CD4-positive, CD25-positive, alpha-beta regulatory T cell (primary cell): ENCODE measurements at places on chromosomes 12 and 14.

DNA sequence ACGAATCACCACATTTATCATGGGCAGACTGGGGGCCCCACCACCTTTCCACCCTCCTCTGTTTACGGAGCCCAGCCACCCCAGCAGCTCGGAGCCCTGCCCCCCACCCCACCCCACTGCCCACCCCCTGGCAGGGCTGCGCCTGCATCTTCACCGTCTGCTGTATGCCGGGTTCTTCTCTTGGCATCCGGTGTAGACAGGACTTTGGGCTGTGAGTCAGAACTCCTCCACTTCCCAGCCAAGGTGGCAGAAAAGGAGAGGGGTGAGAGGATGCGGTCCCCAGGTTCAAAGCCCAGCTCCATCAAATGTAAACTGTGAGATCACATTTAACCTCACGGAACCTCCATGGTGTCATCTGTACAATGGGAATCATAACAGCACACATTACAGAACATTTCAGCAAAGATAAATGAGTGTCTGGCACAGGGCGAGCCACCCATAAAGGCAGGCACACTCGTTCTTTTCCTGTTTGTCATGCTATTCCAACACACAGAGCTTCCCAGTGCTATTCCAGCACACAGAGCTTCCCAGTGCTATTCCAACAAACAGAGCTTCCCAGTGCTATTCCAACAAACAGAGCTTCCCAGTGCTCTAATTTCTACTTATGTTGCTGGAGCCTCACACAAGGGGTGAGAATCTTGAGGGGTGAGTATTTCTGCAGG is 292.7 kb upstream of the RTL1 start:
- DNase-seq, result no peak

DNA sequence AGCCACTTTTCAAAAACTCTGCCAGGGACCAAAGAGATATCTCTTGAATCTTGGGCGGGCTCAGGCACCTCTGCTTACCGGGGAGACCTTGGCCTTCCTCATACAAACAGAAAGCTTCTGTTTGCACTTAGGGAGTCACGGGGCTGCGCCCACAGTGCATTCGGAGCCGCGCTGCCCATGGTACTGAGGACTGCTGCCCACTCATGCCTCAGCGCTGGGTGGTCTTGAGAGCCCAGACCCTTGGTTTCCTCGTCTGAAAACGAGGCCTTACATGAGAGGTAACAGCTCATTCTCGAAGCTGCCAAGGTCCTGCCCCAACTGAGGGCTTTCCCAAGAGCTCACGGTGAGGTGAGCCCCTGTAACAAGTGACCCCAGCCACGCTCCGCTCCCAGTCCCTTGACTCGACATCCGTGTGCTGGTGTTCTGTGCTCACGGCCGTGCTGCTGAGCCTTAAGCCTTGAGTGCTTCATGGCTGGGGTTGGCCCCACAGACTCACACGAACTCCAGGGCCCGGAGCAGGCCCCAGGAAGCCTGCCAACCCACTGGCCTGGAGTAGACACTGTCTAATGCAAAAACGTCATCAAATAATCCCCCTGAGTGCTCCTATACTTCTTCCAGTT is 47.4 kb upstream of the GPR68 start:
- no peak for DNase-seq

DNA sequence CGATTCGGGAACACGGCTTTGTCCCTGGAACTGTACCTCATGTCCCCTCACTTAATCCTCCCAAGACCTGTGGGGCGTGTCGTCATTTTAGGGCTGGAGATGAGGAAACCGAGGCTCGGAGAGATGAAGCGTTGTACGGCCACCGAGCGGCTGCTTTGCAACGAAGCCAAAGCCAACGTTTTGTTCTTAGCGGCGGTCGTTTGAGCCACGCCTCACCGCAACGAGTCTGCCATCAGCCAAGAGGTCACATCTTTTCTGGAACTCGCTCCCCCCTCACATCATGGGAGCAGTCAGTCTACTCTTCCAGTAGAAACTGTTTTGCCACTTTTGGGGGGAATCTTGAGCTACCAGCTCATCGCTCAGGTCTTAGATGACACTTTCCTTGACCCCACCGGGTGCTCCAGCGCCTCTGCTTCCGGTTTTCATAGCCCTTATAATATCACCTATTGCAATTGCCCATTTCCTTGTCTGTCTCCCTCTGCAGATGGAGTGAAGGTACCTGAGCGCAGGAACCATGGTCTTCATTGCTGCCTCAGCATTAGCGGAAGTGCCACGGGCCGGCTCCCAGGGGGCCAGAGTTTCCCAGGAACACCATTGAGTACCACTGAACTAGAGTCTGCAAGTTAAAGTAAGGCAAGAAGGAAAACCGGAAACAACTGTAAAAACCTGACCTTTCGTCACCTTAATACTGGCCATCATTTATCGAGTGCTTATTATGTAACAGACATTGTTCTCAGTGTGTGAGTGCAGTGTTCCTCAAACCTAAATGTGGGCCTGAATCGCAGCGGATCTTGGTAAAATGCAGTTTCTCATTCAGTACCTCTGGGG is 19.6 kb downstream of the NINJ2 start:
- DNase-seq, result peak; percentile 22

DNA sequence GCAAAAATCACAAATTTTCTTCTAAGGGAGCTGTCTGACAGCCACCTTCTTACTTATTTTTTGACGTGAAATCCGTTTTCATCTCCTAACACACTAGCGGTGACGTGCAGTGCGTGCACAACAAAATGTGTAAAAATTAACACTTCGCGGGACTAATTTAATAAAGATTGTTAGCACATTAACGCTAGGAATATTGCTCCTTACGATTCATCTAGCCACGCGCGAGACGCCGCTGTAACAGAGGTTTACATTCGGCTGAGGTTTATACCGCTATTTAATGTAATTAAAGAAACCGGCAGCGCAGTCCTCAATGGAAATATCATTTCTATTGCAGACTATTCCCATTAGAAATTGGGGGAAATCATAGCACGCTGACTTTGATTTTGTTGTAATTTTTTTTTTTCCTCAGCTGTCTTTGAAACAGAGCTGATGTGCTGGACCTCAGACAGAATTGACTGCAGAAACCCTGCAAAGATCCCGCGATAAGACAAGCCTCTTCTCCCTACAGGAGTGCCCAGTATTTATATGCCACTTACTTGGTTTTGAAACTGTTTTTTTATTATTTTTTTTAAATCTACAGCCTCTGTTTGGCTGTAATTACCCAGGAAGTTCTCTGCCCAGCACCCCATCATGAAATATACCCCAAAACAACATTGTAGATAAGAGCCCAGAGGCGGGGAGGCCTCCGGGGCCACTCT is 31.2 kb downstream of the BCL11B start:
- peak; percentile 45 for DNase-seq

GRCh38 chr14:22084393-22085281 is 411.0 kb upstream of the OR4E1 start:
- DNase-seq, result no peak

DNA sequence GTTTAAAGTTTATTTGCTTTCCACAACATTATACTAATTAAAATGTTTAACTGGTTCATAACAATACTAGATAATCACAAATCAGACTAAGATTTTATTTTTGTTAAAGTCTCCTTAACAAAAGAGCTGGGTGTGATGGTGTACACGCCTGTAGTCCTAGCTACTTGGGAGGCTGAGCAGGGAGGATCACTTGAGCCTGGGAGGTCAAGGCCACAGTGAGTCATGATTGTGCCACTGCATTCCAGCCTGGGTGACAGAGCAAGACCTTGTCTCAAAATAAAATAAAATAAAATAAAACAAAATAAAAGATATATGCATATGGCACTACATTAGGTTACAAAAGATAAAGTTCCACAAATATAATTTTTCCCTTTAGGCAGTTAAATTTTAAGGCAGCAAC is 5.6 kb downstream of the MIS18BP1 start:
- no peak for DNase-seq

GRCh38 chr12:131436922-131437705 is 273.8 kb upstream of the SFSWAP start:
- no peak for DNase-seq

DNA sequence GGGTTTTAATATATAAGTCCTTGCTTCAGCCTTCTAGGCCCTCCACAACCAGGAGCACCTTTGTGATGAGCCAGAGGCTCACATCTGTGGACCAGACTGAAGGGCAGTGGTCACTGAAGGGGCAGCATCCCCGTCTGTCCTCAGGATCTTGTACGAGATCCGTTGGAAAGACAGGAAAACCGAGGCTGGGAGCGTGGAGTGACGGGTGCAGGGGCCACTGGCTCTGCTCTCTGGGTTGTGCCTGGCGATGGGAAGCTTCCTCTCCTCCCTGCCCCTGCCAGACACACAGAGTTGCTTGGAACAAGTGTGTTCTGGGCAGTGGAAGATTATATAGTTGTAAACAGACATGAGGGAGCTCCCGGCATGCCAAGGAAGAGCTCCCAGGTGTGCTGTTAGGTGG is 48.0 kb downstream of the AACS start:
- no peak for DNase-seq

DNA sequence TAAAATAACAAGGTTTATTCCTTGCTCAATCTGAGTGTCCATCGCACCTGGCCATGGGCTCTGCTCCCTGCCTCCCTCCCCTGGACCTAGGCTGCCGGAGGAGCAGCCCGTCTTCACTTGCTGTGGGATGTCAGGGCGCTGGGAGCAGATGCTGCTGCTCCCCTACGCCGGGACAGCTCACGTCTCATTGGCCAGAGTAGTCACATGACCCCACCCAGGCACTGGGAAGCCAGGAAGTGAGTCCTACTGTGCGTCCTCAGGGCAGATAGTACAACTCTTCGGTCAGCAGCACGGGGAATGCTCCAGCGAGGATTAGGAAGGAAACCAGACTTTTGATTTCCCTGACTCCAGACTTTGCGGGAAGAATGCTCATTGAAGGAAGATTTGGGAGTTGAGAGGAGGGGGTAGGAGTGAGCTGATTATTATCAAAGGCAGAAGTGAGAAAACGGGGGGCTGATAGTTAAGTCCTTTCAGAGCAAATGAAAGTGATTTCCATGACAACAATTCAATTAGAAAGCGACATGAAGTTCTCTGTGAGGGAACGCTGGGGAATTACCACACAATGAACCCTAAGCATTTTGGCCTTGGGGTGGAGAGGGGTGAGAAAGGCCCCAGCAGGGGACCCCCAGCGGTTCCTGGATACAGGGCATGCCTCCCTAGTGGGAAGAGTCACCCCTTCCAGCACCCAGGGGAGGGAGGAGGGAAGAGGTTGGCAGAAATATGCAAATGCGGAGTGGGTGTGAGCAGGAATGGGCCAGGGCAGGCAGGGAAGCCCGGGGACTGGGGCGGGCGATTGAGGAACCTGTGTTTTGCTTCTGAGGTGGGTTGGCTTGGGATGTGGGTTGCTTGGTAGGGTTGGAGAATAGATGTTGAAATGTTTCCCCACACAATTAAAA is 215.5 kb downstream of the AACS start:
- DNase-seq, result no peak

DNA sequence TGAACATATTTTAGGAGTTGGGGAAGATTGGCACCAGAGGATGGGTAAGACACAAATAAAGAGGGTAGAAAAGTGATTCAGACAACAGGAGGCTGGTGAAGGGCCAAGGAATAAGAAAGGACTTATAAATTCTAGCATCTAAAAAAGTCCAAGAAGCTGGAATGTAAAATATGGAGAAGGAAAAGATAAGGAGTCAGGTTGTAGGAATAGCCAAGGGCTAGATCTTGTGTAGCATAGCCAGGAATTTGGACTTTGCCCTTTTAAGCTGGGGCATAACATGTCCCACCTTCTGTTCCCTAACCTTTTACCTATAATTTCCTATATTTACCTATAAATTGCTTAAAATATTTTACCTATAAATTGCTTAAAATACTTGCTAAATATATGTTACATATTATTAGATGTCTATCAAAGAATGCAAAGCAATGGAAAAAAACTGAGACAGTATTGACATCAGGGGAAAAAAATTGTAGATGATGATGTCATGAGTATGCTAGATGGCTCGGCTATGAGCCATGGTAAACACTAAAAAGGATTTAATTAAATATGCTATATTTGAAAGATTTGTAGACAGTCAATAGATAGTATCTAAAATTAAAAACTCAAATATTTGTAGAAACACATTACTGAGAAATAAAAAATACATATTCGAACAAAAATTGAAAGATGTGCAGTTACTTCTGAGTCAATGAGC is 99.7 kb upstream of the PLEKHG7 start:
- DNase-seq, result no peak

GRCh38 chr14:22168092-22168955 is 420.7 kb downstream of the DAD1 start:
- no peak for DNase-seq

DNA sequence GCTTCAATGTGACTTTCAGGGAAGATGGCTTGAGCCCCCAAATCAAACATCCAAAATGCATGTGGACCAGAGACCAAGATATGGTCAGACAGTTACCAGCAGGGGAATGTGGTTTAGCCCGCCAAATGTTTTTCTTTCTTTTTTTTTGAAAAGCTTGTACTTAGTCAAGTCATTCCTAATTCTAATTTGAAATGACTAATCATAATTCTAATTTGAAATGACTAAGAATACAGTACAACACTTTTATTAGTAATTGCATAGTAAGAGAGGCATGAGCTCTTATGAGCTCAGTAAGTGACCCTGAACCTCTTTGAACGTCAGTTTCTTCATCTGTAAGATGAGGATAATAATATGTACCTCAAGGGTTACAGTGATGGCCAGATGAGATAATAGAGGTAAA is 72.4 kb downstream of the HECTD4 start:
- DNase-seq, result no peak

- no peak for DNase-seq
Observed at GRCh38 chr14:36856095-36856878, 194.6 kb downstream of the PAX9 start.

GRCh38 chr12:117743761-117744160 is 225.0 kb downstream of the KSR2 start:
- no peak for DNase-seq

DNA sequence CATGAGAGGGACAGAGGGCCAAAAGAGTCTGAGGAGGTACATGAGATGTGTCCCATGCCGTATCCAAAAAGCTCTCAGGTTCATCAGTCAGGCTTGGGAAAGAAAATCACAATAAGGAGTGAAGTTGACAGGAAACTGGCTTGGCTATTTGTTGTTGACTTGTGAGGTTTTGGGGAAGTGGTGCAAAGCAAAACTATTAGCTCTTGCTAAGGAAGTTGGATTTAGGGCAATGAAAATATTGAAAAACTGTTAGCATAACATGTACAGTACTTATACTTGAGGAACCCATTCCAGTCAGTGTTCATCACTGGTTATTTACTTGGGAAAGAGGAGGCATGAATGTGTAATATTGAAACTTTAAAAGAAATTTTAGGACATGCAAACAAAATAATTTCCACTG is 145.9 kb downstream of the DUSP6 start:
- no peak for DNase-seq

GRCh38 chr12:128318341-128318740 is 51.4 kb downstream of the TMEM132C start:
- DNase-seq, result no peak

- DNase-seq, result no peak
Observed at GRCh38 chr14:71261206-71261605, 353.9 kb downstream of the PCNX1 start.

GRCh38 chr12:132955094-132956010 is 754 bp downstream of the ZNF605 start:
- peak; percentile 42 for DNase-seq
